ENCODE measurements at places on chromosomes 5 and 9. TPM values are rescaled to one million over a fixed set of nuclear protein-coding genes. Genes with fewer than 3 reads are reported as not detected.

GRCh38 chr9:4141296-4141695 is 158.6 kb downstream of the GLIS3 start:
- H3K27ac ChIP-seq, result no peak overlapping the region
- H3K4me1 ChIP-seq, result no peaks in the 10 kb centered on the region
- DNase-seq, result no peak
- no peaks in the 10 kb centered on the region for H3K36me3 ChIP-seq

DNA sequence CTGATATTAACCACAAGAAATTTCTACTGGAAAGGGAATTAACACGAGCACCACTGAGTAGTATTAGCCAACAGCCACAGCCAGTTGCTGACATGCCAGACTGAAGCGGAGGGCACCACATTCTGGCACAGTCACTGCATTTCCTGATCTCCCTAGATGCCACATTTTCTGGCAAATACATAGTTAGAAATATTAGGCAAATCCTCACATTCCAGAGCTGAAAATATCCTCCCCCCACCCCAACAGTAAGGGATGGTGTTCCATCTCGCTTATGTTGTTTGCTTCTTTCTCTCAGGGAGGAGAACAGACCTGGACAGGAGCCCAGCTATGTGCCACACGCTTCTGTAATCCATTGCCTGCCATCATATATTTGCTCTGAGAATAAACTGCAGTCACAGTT is 32.8 kb upstream of the MCTP1 start:
- H3K4me3 ChIP-seq, result no peak overlapping the region
- DNase-seq, result no peak
- H3K4me1 ChIP-seq, result no peaks in the 10 kb centered on the region
- H3K36me3 ChIP-seq, result no peaks in the 10 kb centered on the region
- no peaks in the 10 kb centered on the region for H3K27me3 ChIP-seq

- no peak for DNase-seq
- peaks cover 2% of the 10 kb centered on the region for H3K4me1 ChIP-seq
- H3K36me3 ChIP-seq, result no peaks in the 10 kb centered on the region
- H3K4me3 ChIP-seq, result no peak overlapping the region
- no peak overlapping the region for H3K27ac ChIP-seq
Observed at GRCh38 chr5:77398896-77399295, 93.2 kb downstream of the WDR41 start.

Gene ARPC5L
- total RNA-seq, result 79.4 TPM

DNA sequence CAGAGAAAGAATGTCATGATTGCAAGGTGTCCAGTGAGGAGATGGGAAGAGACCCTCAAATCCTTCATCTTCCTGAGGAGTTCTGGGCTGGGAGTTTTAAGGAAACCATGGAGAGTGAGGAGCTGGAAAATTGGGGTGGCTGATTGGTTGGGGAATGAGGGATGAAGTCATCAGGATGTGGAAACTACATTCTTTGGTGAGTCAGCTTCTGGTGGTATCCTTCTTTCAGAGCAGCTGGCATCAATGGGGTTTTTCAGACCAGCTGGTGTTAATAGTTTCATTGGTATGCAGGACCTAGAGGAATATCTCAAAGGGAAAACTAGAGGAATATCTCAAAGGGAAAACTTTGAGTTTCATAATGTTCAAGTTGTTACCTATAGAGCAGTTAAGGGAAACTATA is 45.2 kb downstream of the RNF180 start:
- no peaks in the 10 kb centered on the region for H3K27me3 ChIP-seq
- no peaks in the 10 kb centered on the region for H3K4me1 ChIP-seq
- H3K4me3 ChIP-seq, result no peak overlapping the region
- DNase-seq, result no peak
- no peaks in the 10 kb centered on the region for H3K36me3 ChIP-seq

Gene CYLC2
- total RNA-seq, result not detected

Gene SPATA31C1
- total RNA-seq, result not detected

DNA sequence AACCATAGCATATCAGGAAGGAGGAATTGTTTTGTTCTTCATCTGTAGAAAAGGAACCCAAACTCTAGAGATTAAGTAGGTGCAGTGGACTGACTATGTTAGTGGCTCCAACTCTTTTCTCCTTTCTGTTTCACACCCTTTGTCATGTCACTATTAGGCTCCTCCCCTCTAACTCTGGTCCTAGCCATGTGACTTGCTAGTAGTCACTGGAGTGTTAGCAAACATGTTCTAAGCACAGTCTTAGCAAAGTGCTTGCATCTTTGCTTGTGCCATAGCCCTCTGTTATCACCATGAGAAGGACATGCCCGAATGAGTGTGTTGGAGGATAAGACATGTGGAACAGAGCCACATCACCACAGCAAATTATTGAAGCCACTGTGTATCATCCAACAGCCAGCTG is 55.4 kb upstream of the PPP3R2 start:
- no peak for DNase-seq
- no peaks in the 10 kb centered on the region for H3K27me3 ChIP-seq
- H3K4me3 ChIP-seq, result no peak overlapping the region
- H3K4me1 ChIP-seq, result no peaks in the 10 kb centered on the region
- no peak overlapping the region for H3K27ac ChIP-seq
- H3K36me3 ChIP-seq, result no peaks in the 10 kb centered on the region

GRCh38 chr9:211036-211435 is 3.6 kb upstream of the DOCK8 start:
- H3K27ac ChIP-seq, result no peak overlapping the region
- peaks cover 11% of the 10 kb centered on the region for H3K4me1 ChIP-seq
- peaks cover 8% of the 10 kb centered on the region for H3K36me3 ChIP-seq
- no peak overlapping the region for H3K4me3 ChIP-seq

- H3K27ac ChIP-seq, result no peak overlapping the region
- no peaks in the 10 kb centered on the region for H3K36me3 ChIP-seq
- H3K4me3 ChIP-seq, result no peak overlapping the region
- DNase-seq, result no peak
- H3K27me3 ChIP-seq, result peaks cover 1% of the 10 kb centered on the region
Observed at GRCh38 chr9:134895908-134896833, 15.6 kb downstream of the FCN2 start.

Gene ENTPD8
- total RNA-seq, result not detected

DNA sequence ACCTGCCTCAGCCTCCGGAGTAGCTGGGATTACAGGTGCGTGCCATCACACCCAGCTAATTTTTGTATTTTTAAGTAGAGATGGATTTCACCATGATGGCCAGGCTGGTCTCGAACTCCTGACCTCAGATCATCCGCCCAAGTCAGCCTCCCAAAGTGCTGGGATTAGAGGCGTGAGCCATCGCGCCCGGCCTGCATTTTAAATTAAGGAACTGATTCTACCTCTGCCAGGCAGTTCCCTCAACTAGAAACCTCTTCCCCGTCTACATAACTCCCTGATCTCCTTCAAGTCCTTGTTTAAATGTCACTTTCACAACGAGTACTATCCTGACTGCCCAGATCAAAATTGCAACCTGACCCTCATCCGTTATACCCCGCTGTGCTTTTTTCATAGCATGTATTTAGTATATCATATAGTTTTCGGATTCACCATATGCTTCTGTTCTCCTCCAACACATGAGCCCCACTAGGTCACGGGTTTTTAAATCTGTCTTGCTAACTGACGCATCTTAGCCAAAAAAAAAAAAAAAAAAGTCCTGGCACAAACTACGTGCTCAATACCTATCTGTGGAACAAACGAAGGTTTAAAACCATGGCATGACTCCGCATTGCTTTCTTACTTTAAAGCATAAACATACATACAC is 858 bp upstream of the SOWAHA start:
- no peak overlapping the region for H3K27ac ChIP-seq
- peak overlapping the region; percentile 56 for H3K4me3 ChIP-seq
- H3K27me3 ChIP-seq, result peaks cover 53% of the 10 kb centered on the region
- no peak for DNase-seq
- peaks cover 12% of the 10 kb centered on the region for H3K4me1 ChIP-seq
